GM12865 (cell line): ENCODE measurements at places on chromosomes 4 and X.

- DNase-seq = peak; percentile 19
Measured at GRCh38 chrX:148381603-148382002, 118.8 kb upstream of the AFF2 start.

- no peak for DNase-seq
Measured at GRCh38 chr4:129561886-129562671, 466.1 kb downstream of the C4orf33 start.

DNA sequence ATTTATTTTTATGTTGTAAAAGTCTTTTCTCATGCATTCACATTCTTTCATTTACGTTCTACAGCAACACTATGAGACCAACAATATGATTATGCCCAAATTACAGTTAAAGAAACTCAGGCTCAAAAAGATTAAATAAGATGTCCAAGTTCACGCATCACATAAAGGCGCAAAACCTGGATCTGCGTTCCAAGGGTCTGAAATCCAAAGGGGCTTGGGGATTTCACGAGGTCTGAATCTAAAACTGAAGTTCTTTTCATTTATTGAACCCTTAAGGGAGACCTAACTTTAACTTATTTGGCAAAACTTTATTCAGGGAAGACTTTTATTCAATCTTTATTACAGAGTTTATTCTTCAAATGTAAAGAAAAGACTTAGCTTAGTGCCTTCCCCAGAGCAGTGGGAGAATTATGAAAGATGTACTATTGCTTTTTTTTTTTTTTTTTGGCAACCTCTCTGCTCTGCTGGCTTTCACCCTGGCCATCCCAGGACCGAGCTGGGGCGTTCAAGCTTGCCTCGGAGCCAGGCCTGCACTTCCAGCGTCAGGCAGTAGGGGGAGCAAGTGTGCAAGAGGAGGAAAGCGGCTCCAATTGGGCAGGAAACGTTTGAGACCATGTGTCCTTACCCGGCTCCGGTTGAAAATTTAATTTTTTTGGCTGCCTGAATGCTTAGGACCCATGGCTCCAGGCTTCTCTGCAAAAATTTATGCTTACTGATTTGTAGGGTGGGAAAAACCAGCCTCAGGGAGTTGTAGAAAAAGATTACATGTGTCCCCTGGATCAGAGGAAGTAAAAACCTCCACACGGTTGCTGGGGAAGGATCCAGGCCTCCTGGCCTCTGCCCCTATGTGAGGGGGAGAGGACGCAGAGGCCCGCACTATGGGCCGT, 344.3 kb upstream of the KLF3 start:
- DNase-seq = peak; percentile 93

DNA sequence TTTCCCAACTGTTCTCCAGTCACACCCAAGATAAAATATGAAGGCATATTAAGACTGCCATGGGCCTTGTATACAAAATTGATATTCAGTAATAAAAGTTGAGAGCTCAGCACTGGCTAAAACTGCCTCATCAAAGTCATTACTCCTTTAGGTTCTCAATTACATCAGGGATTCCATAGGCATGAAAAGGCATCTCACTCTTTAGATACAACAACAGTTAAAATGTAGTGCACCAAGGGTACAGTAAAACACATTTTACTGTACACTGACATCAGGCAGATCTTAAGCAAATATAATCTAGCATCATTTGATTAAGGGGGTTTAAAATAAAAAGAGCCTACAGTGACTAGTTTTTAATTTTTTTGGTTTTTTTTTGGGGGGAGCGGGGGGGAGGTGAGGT, 107.7 kb downstream of the PPP3CA start:
- no peak for DNase-seq

GRCh38 chr4:159735281-159736207, 632.7 kb downstream of the RAPGEF2 start:
- DNase-seq = no peak

DNA sequence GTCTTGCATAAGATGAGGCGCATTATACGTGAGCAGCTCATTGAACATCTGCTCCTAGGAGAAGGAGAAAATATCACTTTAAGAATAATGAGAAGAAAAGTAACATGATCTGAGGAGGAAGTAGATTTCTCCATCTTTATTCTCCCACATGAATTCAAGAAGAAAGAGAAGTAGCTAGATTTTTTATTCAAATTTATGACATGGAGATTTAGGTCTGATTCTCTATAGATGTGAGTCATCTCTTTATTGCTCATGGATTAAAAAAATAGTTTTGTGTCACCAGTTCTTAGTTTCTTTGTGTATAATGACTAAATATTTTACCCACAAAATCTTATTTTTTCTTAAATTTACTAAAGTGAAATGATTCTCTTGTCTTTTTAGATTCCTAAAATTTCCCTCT, 40.4 kb downstream of the HPGDS start:
- no peak for DNase-seq

GRCh38 chr4:38832624-38833528, 23.7 kb downstream of the TLR6 start:
- DNase-seq = no peak

GRCh38 chr4:86497980-86498862, 95.9 kb upstream of the PTPN13 start:
- DNase-seq = peak; percentile 77

DNA sequence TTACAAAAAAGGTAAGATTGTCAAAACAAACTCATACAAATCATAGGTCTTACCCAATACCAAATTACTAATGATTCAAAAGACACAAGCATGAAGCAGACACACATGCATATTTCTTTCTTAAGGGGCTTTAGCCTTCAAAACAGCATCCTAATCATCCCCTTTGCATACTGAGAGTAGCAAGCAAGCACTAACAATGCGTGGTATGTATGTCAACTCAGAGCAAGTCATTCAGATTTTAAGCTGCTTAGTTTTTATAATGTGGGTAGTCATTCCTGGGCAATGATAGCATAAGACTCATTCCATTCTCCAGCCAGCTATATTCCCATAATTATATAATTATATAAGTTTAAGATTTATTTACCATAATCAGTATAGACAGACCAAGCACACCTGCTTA, 219.6 kb downstream of the DKK2 start:
- no peak for DNase-seq

DNA sequence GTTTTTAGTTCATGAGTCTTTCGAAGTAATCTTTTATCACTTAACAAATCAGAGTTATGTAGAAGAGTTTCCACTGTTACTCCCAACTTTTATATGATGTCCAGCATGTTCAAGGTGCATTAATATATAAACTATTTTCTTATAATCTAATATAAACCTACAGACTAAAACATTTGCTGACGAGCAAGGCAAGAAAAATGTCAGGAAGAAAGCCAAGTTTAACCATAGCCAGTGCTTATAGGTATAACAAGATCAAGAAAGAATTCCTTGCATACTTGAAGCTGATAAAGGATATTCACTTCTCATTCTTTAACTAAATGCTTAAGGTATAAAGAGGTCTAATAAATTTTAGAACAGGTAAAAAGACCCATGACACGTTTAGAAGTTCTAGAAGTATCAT, 167.7 kb downstream of the NPNT start:
- no peak for DNase-seq

DNA sequence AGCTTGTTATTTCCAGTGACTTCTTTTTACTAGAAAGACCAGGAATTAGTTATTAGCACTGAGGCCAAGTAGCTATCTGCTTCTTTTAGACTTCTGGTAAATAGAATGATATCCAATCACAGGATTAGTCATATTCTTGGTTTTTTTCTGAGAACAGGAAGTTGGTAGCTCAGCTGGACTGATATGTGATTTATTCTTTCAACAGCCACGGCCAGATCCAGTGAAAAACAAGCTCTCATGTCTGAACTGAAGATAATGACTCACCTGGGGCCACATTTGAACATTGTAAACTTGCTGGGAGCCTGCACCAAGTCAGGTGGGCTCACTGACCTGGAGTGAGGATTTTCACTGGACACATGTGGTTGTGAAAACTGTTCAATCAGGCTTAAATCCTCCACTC, 48.6 kb downstream of the PDGFRA start:
- peak; percentile 70 for DNase-seq

- no peak for DNase-seq
Measured at GRCh38 chrX:47804315-47804714, 32.4 kb upstream of the ZNF81 start.

GRCh38 chrX:37060999-37061398, 52.8 kb downstream of the FAM47C start:
- peak; percentile 36 for DNase-seq

- no peak for DNase-seq
Measured at GRCh38 chr4:102717448-102718092, 43.2 kb downstream of the MANBA start.

GRCh38 chr4:20616848-20617247, 83.4 kb upstream of the PACRGL start:
- DNase-seq = no peak

- no peak for DNase-seq
Measured at GRCh38 chrX:18286322-18286831, 65.7 kb upstream of the BEND2 start.

GRCh38 chrX:114774691-114775090, 190.8 kb downstream of the HTR2C start:
- no peak for DNase-seq

GRCh38 chrX:112678831-112679230, 907 bp downstream of the LHFPL1 start:
- no peak for DNase-seq

- DNase-seq = no peak
Measured at GRCh38 chr4:94757192-94758140, at the start of gene BMPR1B. BMPR1B (plus strand) TSS chr4:94757955; CDS start chr4:95104425, 346,470 bp downstream.

- peak; percentile 9 for DNase-seq
Measured at GRCh38 chrX:139203651-139204570, 326.6 kb upstream of the F9 start.

GRCh38 chr4:4899202-4899925, 39.9 kb downstream of the MSX1 start:
- peak; percentile 12 for DNase-seq

DNA sequence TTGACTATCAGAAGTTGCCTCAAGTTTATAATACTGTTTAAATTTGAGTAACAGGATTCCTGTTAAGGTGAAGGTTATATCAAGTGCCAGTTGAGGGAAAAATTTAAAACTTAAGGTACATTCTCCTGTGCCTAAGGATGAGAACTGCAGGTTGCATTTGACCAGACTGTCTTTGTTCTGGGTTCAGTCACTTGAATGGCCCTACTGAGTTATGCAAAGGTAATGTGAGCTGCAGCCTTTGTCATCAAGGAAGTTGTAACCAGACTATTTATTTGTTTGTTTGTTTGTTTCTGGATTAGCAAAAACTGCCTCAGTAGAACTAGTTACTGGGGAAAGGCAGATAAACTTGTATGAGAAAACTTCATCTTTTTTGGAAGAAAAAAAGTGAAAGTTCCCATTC, 131.9 kb downstream of the ATOH1 start:
- DNase-seq = no peak

DNA sequence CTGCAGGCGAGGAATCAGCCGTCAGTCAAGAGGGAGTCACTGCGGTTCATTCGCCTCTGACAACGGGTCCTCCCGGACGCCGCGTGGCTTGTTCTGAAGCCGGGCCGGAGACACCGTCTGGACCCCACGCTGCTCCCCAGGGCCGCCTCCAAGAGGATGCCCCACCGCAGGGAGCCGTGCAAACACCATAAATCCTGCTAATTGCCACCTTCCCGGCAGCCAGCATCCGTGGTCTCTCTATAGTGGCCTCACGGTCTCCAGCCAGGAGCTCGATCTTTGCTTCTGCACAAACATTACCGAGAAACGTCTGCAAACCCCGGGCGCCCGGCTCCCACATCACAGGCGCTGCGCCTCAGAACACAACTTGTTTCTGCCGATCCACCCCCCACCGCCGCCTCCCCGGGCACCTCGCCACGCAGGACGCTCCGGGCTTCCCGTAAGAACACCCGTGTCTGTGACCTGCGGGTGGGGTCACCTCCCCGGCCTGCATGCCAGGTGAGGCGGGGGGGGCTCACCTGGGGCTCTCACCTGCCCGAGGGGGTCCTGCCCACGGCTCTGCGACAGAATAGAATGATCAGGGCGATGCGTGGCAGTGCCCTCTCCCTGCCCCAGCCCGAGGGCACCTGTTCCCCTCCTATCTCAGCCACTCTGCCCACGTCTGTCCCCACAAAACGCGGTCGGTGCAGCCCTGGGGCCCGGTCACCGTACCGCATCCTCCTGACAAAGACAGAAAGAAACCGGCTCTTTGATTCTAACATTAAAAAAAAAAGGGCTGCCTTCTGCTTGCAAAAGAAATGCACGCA, 32.4 kb upstream of the PPP2R3B start:
- no peak for DNase-seq

GRCh38 chr4:81454948-81455347, 16.8 kb downstream of the RASGEF1B start:
- no peak for DNase-seq

- no peak for DNase-seq
Measured at GRCh38 chr4:2558301-2558700, 21.9 kb downstream of the FAM193A start.

DNA sequence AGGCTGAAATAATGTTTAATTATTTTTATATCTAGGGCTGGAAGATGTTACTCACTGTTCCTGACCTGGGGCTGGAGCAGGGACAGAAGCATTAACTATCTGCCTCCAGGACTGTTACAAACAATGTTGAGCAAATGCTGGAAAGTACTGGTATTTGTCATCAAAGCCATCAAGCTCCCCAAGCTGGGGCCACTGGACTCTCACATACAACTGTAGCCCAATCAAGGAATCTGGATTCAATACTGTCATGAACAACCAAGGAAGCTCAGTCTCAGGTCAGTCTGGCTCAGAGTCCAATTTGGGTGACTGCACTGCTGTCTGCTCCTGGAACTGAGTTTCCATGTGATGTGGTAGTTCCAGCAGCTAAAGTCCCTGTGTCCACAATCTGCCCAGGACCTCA, 50.4 kb downstream of the APOO start:
- no peak for DNase-seq

GRCh38 chr4:4842476-4843441, 16.7 kb upstream of the MSX1 start:
- no peak for DNase-seq

DNA sequence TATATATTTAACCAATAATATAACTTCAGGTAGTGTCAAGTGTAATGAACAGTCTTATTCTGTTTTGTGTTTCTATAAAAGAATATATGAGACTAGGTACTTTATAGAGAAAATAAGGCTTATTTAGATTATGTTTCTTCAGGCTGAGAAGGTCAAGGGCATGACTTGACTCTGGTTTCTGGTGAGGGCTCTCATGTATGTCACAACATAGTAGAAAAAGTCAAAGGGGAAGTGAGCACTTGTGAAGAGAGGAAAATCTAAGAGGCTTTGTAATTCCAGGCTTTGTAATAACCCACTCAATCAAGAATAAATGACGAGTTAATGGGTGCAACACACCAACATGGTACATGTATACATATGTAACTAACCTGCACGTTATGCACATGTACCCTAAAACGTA, 27.6 kb downstream of the PRR32 start:
- no peak for DNase-seq

GRCh38 chr4:173371292-173372192, 788 bp downstream of the SAP30 start:
- peak; percentile 65 for DNase-seq
